Caco-2 (cell line): ENCODE measurements at places on chromosomes 4 and X.

DNA sequence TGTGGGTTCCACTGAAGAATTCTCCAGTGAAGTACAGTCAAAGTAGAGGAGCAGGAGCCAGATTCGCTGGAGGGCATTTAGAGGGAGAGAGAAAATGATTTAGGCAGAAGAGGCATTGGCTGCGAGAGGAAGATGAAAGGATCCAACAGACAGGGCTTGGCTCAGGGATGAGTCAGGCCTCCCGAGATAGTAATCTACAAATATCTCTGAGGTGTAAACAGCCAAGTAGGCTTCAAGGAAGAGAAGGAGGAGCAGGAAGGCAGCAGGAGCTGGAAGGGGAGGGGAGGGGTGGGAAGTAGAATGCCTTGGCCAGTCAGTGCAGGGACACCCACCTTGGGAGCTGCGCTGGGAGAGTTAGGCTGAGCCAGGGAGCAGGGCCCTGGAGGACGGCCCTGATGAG is 55.5 kb downstream of the PJA1 start:
- peak; percentile 59 for DNase-seq

DNA sequence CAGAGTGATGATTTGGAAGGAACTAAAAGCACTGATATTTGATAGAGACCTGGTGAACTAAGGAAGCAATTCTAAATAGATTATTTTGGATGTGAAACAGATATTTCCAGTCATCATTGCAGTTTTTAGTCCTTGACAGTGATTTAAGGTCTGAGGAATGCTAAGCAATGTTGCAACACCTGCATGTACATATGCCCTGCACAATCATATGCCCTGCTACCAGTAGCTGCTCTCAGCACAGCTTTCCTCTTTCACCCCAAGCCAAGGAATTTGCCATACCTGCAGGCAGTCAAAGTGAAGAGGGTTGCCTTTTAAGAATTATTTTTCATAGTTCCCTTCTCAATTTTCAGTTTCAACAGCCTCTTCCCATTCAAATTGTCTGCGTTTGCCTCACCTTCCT is 8.7 kb upstream of the FAM47A start:
- DNase-seq: no peak

GRCh38 chr4:174528226-174528625 is 5.9 kb upstream of the HPGD start:
- DNase-seq: no peak

DNA sequence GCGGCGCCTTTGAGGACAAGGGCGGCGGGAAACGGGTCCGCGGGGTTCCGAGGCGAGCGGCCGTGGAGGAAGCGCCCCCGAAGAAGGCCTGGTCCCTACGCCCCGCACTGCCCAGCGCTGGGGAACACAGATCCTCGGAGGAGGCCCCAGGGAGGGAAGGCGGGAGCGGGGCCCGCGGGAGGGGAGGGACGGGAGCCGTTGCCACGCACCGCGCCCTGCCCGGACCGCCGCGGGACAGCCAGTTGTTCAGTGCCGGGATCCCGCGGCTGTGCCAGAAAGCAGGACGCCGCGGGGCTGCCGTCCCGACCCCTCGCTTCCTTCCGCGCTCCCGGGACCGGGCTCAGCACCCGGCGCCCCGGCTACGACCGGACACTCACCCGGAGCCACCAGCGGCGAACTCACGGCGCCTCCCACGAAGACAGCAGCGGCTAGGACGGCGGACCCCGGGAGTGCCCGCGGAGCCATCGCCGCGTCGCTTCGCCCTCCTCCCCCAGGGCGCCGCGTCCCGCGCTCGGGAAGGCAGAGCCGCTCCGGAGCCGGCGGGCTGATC is 278 bp downstream of the RELL1 start:
- peak; percentile 40 for DNase-seq

DNA sequence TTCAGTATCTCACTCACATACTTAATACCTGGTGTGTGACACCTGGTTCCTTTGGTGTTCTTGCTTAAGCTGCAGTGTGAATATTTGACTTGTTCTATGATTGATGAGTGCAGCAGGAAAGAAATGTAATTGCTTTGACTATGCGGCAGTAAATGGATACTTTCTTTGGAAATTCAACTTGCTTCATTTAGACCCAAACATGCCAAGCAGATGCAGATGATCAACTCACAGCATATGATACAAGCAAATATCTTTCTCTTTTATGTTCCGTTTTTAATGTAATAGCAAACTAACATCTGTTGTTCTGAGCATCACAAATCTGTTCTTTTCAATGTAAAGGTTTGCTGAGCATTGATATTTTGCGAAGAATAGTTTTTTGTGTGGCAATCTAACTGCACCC is 549.5 kb downstream of the C4orf33 start:
- DNase-seq: no peak

DNA sequence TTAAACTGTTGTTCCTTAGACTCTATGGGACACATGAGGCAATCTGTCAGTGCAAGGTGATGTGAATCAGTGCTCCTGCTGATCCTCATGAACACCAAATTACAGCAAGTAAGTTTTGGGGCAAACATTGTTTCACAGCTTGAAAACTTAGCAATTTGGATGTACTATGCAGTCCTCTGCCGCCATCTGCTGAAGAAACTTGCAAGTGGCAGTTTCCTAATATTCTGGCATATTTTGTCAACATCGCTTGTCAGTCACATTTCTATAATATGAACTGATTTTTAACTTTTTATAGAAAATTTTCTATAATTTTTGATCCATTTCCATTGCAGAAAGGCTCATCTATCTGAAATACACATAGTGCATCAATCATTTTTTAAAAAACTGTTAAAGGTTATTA is 56.3 kb downstream of the ZAR1 start:
- peak; percentile 43 for DNase-seq

GRCh38 chrX:148562846-148563245 is 62.4 kb downstream of the AFF2 start:
- no peak for DNase-seq

GRCh38 chr4:5925419-5926200 is 32.7 kb upstream of the CRMP1 start:
- no peak for DNase-seq

DNA sequence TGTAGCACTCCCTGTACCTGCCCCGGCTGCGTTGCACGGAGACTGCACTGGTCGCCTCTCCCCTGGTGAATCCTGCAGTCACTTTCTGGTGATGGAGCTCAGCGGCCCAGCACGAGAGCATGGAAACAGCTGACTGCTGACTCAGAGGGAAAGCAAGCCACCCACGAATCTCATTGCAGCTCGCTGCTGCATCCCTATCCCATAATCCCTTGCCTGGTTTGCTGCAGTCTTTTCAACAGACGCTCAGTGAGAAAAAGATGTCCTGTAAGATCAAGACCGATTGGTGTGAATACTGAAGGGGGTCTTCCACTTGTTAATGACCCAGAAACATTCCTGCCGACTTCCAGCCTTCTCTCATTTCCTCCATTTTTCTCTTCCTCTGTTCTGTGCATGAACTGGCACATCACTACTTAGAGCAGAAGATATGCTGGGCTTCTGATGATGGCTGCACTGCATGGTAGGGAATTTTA is 52.9 kb downstream of the TRIM2 start:
- no peak for DNase-seq

DNA sequence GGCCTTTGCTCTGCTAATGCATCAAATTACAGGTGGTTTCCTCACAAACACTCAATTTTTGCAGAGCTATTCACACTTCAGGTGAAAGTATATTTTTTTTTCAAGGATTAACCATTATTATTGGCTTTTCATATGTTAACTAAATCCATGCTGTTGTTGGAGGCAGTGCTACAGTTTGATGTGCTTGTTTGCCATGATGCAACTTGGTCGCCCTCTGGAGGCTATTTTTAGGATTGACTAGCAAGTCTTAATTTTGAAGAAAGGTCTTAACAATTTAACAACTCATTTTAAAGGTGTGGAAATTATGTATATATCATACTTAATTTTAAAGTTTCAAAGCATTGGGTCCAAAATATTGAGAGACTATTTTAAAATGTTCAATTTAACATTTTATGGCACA is 168.8 kb upstream of the FAM47A start:
- DNase-seq: peak; percentile 38

DNA sequence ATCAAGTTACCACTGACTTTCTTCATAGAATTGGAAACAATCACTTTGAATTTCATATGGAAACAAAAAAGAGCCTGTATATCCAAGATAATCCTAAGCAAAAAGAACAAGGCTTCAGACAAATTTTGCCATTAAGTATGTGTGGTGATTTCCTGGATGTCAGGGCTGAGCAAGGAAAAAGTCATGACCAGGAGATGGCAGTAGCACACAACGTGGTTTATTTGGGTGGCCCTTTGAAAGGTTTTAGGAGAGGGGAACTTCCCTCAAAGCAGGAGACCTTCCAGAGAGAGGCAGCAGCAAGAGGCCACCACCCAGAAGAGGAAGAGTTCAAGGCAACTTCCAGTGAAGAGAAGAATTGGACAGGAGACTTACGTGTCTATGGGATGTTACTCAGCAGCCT is 18.1 kb upstream of the ZXDB start:
- peak; percentile 13 for DNase-seq

GRCh38 chrX:13599491-13599890 is 30.1 kb downstream of the EGFL6 start:
- DNase-seq: no peak

DNA sequence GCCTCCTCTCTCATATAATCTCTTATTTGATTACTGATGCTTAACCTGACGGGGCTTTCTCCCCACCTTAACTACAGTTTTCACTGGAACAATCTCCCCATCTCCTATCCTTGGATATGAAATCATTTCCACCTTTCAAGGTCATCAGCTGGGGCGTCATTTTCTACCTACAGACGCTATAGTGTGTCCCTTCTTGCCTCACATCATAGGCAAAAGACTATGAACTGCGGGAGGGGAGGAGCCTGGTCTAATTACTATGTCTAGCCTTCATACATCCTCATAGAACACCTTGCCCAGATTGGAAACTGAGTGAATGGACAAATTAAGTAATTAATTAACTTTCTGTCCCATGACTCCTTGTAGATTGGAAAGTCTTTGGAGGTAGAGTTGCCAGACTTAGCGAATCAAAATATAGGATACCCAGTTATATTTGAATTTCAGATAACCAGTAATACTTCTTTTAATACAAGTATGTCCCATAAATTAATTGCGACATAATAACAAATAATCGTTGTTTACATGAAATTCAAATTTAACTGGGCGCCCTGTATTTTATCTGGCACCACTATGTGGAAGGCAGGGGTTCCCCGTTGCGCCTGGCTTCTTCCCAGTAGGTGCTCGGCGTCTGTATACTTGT is 752 bp upstream of the ATP6AP2 start:
- no peak for DNase-seq

- DNase-seq: no peak
Observed at GRCh38 chr4:161132715-161133425, 1030.9 kb downstream of the FSTL5 start.

GRCh38 chr4:142416121-142416520 is 430.0 kb downstream of the INPP4B start:
- no peak for DNase-seq

DNA sequence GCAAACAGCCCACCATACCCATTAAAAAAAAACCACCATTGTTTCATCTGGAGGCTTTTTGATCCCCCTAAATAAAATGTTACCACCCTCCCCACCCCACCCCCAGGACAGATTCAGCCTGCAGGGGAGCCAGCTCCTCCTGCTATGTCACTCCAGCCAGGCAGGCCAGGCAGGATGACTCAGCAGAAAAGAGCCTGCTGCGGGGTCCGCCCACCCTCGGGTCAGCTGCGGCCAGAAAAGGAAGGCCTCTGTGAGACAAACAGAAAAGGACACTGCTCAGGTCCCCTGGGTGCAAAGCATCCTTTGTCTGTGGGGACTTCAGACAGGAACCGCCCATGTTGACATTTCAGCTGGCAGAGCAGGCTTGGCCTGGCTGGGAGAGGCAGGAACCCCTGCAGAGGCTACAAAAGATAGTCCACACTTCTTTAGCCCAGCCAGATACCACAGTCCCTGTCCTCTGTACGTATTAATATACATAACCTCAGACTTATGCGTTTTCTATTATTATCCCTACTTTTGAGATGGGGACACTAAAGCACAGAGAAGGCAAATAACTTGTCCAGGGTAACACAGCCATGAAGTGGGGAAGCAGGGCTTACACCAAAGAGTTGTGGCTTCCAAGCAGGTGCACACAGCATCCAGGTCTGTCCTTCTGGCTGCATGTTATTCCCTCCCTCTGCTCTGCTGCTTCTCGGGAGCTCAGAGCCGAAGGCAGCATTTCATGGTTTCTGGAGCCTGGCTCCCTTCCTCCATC is 147.7 kb downstream of the CPEB2 start:
- DNase-seq: peak; percentile 5

DNA sequence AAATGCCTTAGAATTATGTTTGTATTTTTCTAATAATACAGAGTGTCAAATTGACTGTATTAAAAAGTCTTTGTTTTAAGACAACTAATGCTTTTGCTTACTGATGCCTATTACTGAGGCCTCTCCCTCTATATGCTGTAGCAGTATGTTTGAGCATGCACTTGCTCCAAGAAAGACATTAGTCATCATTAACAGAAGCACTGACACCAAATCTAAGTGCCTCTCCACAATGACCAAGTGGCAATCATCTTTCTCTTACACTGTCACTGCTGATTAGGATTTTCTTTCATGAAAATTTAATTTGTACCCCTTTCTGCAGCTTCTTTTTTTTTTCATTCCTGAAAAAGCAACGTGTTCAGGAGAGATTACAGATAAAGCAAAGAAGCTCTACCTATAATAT is 11.1 kb upstream of the MAB21L2 start:
- no peak for DNase-seq

GRCh38 chrX:14228611-14229010 is 198.9 kb upstream of the GEMIN8 start:
- no peak for DNase-seq

DNA sequence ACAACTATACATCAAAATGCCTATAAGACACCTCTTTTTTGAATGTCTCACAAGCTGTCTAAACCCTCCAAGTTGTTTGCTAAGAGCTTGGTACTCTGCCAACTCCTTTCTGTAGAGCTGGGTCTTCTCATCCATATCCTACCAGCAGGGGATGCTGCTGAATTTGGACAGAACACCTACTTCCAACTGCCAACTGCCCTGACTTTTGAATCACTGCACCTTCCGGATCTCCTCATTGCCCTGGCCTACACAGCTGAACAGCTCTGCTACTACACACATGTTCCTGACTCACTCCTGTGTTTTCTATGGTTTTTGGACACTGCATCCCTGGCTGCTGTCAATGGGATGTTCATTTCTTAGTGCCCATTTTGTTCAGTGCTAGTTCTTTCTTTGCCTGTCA is 18.7 kb downstream of the FAM184B start:
- DNase-seq: no peak

GRCh38 chrX:153765138-153766079 is 1.4 kb downstream of the PLXNB3 start:
- DNase-seq: no peak

- no peak for DNase-seq
Observed at GRCh38 chrX:154711264-154711663, 39.6 kb downstream of the GAB3 start.

GRCh38 chr4:82437285-82438005 is 7.1 kb downstream of the ENOPH1 start:
- DNase-seq: peak; percentile 54

GRCh38 chr4:44725726-44726037 is 674 bp downstream of the GNPDA2 start:
- no peak for DNase-seq

- DNase-seq: no peak
Observed at GRCh38 chrX:48645669-48646068, 37.9 kb upstream of the WAS start.

GRCh38 chr4:165476214-165477098 is 97.6 kb downstream of the CPE start:
- peak; percentile 38 for DNase-seq

- no peak for DNase-seq
Observed at GRCh38 chr4:136931781-136932180, 600.5 kb downstream of the PCDH18 start.
